ENCODE measurements at places on chromosomes 7 and 10.

DNA sequence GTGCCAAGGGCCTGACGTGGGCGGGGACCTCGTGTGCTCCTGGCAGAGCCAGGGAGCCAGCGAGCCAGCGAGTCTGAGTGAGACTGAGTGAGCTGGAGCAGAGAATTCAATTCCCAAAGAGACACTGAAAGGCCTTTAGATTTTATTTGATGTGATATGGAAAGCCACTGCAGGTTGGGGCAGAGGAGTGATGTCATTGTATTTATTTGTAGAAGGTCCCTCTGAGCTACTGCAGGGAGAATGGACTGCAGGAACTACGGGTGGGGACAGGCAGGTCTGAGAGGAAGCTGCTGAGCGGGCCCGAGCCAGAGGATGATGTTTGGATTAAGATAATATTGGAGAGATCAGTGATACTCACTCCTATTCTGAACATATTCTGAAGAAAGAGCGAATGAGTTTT lies 445.8 kb upstream of the ANKRD30A start:
- no peak for DNase-seq

DNA sequence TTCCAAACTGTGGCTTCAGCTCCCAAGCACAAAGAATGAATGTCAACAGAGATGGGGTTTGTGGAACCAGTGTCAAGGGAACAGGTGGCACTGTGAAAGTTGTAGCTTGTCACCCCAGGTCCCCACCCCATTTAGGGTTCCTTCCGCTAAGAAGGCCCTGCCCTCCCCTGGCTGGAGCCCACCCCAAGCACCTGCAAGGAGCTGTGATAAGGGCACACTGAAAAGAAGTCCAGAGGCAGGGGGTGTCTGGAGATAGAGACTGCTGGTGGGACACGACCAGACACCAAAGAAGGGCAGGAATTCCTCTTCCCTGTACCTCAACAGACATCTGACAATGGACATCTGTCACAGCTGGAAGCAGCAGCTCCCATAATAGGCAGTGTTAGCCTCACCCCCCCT lies 4.5 kb downstream of the GRID1 start:
- DNase-seq = no peak

DNA sequence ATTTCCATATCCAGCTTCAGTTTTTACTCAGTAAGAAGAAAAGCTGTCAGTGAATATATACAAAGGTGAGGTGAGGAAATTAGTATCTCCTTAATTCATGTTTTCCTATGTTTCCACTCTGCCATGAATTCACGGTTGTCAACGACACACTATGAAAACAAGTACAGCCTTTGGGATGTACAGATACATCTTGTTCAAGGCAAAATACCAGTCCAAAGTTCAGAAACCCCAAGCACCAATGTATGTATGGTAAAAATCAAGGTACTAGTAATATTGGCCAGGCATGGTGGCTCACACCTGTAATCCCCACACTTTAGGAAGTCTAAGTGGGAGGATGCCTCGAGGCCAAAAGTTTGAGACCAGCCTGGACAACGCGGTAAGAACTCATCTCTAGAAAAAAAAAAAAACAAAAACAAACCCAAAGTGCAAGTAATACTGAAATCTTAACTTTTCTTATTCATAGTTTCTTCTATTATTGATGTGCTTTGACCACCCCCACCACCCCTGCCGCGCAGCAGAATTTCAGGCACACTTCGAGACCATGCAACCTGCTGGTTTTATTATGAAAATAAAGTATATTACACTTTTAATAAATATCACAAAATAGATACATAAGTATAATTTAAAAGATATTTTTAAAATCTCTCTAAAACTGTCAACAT lies 3.5 kb downstream of the ESYT2 start:
- no peak for DNase-seq

- DNase-seq = no peak
These were observed 31.7 kb downstream of the ARHGAP12 start for GRCh38 chr10:31896968-31897384.

DNA sequence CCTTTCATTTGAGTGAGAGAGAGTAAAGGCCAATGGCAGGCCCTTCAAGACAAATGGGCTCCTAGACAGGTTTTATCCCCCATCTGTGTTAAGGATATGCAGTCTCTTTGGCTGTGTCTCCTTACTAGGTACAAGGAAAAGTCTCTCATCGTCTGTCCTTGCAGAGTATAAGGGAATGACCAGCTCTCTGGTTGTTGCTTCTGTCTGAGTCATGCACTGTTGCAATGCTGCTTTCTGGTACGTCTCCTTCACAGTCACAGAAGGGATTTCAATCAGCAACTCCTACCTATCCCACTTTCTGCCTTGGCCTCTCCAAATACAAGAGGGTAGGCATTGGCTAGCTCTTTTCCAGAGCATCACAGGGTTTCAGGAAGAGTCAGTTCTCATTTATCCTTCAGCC lies 48.1 kb downstream of the CTTNBP2 start:
- no peak for DNase-seq

DNA sequence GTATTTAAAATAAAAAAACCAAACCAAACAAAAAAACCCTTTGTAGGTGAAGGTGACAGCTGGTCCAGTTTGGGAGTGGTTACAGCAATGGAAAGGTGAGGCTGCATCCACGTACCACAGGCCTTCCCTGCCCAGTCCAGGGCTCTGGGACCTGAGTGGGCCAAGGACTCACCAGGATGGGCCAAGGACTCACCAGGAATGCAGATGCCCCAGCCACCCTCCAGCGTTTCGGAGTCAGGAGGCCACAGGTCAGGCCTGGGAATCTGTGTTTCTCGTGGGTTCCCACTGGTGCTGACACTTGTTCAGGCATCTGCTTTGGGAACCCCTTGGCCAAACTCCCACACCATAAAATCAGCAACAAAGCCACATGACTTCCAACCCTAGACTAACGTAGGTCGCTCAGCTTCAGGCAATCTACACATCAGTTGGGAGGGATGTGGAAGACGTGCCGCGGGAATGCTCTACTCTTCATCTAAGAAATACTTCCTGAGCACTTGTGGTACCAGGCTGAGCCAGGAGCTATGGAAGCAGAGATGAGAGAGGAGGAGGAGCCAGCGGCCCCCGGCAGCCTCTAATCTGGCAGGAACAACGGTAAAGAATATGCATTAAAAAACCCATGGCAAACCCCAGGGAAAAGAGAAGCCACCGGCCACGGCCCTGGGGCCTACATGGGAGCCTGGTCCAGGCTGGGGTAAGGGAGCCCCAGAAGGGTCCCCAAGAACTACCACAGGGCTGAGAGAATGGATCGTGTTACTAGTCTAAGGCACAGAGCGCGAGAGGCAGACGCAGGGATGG lies 473.4 kb downstream of the PTPRN2 start:
- DNase-seq = no peak

DNA sequence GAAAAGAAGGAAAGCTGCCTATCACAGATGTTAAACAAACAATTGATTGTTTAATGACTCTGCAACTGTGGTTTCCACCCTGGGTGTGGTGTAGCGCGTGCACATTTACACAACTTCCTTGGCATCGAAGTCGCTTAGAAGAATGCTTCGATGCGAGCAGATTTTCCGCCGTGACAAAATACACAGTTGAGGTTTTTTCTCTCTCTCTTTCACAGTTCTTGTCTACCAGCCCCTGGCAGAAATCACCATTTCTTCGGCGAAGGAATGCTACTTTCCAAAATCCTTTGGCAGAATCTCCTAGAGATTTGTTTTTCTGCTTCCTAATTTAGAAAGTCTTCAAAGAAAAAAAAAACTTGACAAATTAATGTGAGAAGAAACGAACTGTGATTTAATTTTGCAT lies 70.7 kb upstream of the C1QL3 start:
- DNase-seq = no peak

DNA sequence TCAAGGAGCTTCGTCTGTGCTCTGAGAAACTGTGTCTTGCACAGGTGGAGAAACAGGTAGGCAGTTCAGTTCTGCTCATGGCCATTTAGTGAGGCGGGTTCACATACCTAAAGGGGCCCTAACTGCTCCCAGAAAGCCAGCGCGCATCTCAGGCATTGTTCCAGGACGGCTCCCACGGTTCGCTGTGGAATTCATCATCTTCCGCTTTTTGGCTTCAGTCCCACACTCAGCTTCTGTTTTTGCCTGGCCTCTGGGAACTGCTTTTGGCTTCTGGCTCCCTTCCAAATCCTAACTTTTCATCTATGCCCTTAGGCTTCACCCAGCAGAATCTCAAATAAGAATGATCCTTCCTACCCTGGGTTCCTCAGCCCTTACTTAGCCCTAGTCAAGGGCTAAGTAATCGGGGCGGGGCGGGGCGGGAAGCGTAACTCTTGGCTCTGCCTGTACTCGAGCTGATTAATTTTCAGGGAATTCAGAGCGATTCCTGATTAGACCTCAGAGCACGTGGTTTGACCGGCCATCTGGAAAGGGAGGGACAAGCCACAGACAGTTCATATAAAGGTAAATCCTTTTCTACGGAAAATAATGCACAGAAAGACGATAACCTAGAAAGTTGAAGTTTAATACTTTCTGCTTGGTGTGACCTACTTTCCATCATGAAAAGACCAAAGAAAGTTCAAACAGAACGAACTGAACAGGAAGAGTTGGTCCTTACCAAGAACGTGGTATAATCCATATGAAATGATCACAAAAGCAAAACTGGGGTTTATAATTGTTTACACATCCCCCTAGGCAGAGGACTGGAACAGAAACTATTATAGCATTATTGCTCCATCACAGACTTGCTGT lies 105.7 kb downstream of the ST8SIA6 start:
- no peak for DNase-seq

GRCh38 chr7:138705167-138705566 lies 4.0 kb upstream of the SVOPL start:
- DNase-seq = no peak

DNA sequence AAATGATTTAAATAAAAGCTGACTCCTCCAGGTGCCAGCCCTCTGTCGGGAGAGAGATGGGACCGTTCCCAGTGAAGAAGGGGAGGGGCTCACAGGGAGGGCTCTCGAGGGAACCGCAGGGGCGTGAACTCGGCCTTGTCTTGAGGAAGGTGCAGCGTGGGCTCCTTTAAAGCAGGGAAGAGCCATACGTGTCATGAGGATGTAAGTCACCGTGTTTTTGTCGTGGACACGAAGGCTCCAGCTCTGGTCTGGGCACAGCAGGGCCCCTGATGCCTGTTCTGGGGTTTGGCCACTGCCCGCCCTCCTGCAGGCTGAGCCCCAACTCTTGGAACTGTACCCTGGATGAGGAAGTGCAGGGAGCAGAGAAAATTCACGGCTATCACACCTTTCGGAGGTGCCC lies 45.0 kb downstream of the JAKMIP3 start:
- DNase-seq = no peak

DNA sequence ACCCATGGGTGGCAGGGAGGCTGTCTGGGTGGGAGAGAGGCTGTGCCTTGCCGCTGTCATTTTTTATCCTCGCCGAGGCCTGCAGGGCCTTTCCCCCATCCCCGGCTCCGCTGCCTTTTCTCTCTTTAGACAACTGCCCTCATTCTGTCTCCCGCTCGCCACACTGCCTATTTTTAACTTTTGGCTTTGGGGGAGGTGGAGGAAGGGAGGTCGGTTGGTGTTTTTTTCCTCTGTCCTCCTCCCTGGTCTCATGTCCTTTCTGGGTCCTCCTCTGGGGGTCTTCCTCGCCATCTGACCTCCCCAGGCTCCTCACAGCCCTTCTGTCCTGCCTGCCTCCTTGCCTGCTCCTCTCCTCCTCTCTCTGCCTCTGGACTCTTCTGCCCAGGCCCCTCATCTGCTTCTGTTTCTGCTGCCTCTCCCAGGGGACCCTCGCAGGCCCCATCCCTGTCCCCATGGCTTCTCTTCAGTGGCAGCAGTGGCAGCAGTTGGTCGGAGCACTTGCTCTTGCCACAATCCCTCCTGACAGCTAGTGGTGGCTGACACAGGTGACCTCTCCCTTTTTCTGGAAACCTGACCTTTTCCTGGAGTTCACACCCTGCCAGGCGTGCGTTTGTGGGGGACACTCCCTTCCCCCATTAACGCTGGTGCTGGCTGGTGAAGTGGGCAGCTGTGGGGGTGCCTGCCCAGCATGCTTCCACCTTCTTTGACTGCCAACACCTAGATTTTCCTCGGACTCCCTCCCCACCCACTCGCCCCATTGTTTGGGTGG lies 19.5 kb upstream of the PCBD1 start:
- no peak for DNase-seq

- DNase-seq = no peak
These were observed 94.0 kb upstream of the TARP start for GRCh38 chr7:38367301-38367890.

All from GM12892 (cell line).